ENCODE measurements at places on chromosomes 6 and 20.

DNA sequence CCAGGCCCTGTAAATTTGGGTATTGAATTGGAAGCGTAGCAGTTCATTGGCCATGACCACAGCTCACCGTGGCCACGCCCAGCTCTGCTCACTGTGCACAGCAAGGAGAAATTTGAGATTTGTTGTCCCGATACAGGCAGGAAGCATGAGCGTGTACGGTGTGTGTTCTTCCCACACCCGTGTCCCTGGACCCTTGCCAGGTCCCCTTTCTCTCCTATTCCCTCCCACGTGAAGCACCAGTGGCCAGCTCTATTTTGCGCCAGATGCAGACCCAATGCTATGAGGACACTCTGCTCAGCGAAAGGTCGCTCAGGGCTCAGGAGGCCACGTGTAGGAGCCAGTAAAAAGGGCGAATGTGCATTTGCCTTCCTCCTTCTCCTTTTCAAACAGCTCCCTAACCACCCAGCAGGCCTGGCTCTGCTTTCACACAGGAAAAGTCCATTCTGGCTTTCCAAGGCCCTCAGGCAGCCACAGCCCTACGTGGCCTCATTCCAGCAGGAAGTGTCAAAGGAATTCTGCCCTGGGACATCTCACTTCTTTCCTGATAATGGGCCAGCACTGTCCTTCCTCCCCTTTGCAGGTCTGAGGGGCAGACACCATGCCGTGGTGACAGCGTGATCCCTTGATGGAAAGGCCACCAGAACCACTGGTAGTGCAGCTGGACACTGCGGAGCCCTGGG, 499.2 kb upstream of the CDH4 start:
- DNase-seq: no peak

DNA sequence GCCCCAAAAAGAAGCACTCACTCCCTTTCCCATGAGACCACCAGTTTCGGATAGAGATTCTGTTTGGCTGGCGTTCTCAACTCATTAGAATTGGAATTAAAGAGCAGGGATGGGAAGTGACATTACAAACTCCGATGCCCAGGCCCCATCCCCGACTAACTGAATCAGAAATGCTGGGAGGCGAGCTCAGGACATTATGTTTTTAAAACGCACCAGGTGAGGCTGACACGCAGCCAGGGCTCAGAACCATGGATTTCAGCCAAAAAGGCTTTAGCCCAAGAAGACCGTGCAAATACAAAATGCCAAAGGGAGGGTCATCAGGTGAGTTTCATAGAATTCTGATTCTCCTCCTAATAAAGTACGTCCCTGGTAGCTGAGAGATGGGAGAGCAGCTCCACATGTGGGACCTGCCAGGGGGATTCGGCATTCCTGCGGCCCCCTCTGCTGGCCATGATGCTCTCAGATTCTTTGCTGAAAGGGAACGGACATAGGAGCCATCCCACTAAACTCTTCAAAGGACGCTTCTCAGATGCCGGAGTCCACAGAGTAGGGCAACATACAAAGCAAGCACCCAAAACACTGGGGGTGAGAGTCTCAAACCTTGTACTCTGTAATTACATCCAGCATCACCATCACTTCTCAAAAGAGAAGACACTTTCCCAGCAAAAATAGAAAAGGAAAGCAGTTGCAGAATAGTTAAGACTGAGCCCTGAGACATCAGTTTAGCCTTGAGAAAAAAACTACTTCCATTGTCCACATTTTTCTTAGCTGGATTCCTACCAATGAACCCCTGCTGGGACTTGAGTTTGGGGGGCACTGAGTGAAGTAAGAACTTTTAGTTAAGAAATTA, 205.2 kb downstream of the BMP7 start:
- no peak for DNase-seq

DNA sequence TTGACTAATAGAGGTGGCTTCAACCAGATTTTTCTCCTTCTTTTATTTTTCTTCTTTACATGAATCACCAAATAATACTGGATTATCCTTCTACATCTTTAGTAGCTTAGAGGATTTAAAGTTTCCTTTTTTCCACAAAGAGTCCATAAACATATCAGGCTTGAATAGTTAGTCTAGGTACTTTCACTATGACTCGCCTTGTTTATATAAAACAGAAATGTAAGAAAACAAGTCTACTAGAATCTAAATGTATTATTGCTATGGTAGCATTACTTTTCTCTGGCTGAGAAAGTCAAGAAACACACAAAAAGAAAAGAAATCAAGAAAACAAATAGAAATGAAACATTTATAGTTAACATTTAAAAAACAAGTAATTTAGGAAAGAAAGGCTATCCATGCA, 215.2 kb downstream of the PTPRK start:
- DNase-seq: no peak

- DNase-seq: no peak
Measured at GRCh38 chr6:130749402-130749801, 77.8 kb upstream of the SMLR1 start.

DNA sequence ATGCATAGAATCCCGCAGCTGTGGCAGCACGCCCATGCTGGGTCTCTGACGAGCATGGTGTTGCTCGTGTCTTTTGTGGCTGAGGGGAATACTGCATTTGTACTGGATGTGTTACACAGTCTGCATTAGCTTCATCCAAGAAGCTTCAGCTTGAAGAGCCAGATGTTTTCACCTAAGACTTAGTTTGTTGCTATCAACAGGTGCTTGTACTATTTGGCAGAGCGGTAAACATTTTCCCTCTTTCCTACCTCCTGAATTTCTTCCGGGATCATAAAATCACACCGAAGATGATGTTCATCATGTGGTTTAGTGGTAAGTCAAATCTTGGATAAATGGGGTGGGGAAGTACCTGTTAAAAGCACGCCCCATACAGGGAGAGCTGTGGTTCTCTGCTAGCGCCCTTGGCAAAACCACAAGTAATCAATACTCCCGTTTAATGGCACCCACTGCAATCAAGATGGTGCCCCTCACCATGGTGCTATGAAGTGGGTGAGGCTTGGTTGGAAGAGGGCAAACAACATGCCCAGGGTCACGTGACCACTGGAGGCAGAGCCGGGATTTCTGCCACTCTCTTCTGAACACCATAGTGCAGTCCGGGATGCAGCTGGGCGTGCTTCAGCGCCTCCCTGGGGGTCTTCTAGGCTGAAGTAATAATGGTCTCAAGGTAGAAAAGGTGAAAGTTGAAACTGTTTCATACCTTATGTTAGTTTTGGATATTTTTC, 34.4 kb downstream of the SPATA2 start:
- no peak for DNase-seq

- DNase-seq: no peak
Measured at GRCh38 chr6:104750449-104750848, 109.3 kb downstream of the HACE1 start.

DNA sequence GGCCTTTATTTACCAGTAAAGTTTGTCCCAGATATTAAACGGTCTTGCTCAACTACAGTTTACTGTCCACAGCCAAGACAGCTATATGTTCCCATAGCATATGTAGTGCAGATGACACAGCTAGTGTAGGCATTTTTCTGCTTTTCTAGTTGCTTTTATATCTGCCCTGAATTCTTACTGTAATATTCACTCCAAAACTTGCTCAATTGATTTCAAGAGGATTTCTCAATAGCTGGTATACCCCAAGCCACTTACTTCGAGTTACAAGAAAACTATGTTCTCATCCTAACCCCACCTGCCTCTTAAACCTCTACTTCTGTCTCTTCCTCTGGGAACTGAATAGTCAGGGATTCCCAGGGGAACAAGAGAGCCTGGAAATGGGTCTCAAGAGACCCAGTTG, 18.9 kb upstream of the ROS1 start:
- DNase-seq: peak; percentile 37

GRCh38 chr20:1489764-1490436, 1.3 kb downstream of the SIRPB2 start:
- DNase-seq: no peak

GRCh38 chr6:73000460-73000859, 224.8 kb downstream of the KHDC1L start:
- no peak for DNase-seq

GRCh38 chr20:32972181-32973076, 31.8 kb downstream of the SUN5 start:
- DNase-seq: no peak

GRCh38 chr6:108452711-108453195, 108.0 kb upstream of the FOXO3 start:
- no peak for DNase-seq

DNA sequence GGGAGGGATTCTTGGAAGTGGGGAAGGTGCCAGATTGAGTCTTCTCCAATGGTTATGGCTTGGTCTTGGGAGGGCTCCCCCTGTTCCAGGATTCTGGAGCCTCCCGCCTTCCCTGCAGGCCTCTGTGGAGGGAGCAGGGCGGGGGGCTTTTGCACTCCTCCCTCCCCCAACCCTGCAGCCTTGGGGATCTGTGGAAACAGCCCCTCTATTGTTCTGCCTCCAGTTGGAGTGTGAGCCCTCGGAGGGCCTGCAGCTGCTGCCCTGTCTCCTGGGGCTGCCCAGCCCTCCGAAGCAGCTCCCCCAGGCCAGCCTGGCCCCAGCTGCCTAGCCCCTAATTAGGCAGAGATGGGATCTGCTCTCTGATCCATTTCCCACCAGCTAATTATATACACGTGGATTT, 14.7 kb downstream of the FAM110A start:
- no peak for DNase-seq

- DNase-seq: peak; percentile 92
Measured at GRCh38 chr20:4064144-4064909, 49.0 kb upstream of the RNF24 start.

- no peak for DNase-seq
Measured at GRCh38 chr6:73182021-73182607, 43.2 kb downstream of the KHDC1L start.

DNA sequence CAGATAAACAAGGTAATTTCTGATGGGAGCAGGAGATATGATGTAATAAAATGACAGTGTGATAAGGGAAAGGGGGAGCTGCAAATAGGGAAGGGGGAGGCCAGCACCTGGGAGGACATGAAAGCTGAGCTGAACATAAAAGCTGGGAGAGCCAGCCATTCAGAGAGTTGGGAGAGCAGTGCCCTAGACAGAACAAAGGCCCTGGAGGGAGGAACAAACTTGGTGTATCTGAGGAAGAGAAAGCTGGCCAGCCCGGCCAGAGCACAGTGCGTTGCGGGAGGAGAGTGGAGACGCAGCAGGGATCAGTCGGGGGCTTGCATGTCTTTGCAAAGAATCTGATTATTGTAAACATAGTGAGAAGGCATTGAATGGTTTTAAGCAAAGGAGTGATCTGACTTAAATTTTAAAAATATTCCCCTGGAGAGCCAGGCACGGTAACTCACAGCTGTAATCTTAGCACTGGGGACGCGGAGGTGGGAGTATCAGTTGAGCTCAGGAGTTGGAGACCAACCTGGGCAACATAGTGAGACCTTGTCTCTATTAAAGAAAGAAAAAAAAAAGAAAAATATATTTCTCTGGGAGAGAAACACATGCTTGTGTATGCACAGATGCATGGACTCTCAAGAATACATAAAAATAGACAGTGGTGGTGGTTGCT, 318.2 kb downstream of the ZFAND3 start:
- DNase-seq: no peak

GRCh38 chr6:26477426-26477825, 19.7 kb downstream of the BTN2A1 start:
- DNase-seq: no peak

GRCh38 chr6:33126101-33126714, 50.4 kb downstream of the HLA-DPB1 start:
- no peak for DNase-seq

GRCh38 chr6:35736253-35736894, 458 bp upstream of the ARMC12 start:
- DNase-seq: peak; percentile 43

- peak; percentile 17 for DNase-seq
Measured at GRCh38 chr6:144449911-144450597, 164.9 kb downstream of the UTRN start.

- DNase-seq: no peak
Measured at GRCh38 chr6:33677143-33677660, 34.3 kb downstream of the UQCC2 start.

GRCh38 chr6:95423331-95423730, 154.0 kb upstream of the MANEA start:
- no peak for DNase-seq

DNA sequence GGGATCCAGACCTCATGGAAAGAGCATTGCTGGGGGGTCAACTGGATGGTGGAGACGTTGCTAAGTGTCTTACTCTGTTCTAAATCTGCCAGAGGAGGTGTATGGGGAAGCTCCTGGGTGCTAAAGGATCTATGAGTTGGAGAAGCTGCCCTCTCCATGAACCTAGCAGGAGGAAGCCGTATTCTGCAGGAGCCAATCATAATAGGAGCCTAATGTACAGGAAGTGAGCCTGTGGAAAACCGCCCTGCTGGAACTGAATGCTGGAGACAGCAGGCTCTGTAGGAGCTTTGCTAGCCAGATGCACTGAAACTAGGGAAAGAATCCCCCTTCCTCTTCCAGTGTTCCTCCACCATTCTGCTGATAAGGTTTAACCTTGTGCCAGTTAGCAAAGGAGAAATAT, 10.9 kb downstream of the CASP8AP2 start:
- DNase-seq: no peak

- DNase-seq: no peak
Measured at GRCh38 chr6:157488058-157488457, 107.1 kb downstream of the ZDHHC14 start.

- peak; percentile 63 for DNase-seq
Measured at GRCh38 chr6:144294016-144294415, 8.9 kb downstream of the UTRN start.

DNA sequence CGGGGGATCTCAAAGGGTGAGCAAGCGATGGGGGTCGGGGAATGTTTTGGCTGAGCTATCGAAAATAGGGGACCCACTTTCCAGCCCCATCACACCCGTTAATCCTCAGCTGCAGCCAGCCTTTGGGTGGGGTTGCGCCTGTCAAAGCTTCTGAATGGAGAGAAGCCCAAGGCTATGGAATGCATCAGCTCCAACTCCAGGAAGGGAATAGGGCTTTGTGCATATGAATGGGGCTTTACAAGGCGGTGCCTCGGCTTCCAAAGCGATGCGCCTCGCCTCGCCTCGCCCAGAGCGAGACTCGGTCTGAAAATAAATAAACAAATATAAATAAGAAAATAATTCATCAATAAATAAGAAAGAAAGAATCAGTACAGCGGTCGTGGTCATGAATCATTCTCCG, 751.4 kb upstream of the DEFB115 start:
- no peak for DNase-seq

DNA sequence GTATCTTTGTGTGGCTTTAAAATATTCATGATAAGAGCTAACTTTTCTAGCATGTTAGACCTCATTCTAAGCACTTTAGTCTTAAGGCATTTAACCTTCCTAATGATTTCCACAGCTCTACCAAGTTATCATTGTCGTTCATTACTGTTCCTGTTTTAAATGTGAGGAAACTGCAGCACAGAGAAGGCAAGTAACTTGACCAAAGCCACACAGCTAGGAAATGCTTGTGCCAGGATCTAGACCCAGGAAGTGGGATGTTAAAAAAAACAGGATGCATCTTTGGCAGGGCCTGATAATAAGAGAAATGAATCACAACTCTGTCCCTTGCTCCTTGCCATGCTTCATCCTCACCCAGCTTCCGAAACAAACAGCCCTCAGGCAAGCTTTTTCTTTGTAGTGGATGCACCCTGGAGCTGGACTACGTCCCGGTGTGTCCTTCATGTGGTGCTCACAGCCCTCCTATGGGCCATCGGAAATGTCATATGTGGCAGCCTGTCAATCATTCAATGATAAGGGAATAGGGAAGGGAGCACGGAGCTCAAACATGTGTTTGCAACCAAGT, 196.9 kb upstream of the RREB1 start:
- DNase-seq: no peak
